Activated CD4-positive, CD25-positive, alpha-beta regulatory T cell (primary cell): ENCODE measurements at places on chromosomes 5 and 9.

DNA sequence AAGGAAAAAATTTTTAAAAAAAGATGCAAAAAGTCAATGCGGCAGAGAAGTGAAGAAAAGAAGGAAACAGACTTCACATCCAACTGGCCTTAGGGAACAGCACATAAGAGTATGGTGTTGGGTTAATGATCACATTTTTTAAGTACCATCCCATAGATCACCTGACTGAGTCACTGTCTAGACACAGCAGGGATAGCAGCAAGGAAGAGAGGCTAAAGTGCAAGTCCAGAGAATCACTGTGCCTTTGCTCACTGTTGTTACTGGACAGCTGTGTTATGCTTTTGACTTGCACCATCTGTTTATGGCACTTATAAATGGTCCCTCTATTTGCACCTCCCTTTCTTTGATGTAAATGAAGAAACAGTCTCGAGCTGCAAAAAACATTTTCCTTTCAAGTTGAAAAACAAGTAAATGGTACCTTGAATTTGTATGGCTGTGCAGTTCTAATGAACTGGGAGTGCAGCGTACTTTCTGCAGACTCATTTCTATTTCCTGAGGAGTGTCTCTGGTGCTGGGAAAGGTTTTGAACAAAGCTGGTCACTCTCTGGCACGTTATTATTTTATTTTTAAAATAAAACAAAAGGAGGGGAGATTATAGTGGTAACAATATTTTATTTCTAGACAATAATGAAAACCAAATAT, 84.2 kb downstream of the TRPM6 start:
- no peak for DNase-seq

- no peak for DNase-seq
Measured at GRCh38 chr9:37293664-37294524, 128.6 kb upstream of the GRHPR start.

DNA sequence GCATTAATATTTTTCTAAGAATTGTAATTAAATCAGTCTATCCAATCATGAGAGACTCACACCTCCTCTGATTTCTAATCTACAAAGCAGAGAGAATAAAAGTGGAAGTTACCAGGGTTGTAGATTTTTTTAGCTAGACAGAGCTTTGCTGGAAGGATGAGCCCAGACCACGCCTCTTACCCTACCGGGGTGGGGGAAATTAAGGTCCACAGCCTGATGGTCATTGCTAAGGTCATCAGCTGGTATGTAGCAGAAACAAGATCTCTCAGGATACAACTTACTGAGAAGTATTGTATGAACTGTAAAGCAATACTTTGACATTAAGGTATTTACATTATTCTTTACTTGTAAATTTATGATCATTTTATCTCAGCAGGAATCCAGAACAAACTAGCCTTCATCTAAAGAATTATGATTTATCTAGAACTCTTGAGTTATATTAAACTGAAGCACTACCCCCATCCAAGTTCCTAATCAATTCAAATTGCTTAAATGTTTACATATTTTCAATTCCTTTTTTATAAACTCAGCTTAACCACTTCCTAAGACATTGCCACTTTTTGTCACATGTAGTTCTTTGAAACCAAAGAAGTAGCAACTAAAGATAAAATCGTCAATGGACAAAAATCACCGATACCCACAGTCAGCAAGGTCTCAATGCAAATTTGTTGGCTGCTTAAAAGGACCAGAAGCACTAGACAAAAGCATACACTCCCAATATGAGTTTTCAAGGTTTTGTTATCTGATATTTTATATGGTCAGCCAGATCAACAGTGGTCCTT, 225.8 kb upstream of the DAPK1 start:
- no peak for DNase-seq

- no peak for DNase-seq
Measured at GRCh38 chr9:77981332-77981731, 50.3 kb downstream of the GNAQ start.

DNA sequence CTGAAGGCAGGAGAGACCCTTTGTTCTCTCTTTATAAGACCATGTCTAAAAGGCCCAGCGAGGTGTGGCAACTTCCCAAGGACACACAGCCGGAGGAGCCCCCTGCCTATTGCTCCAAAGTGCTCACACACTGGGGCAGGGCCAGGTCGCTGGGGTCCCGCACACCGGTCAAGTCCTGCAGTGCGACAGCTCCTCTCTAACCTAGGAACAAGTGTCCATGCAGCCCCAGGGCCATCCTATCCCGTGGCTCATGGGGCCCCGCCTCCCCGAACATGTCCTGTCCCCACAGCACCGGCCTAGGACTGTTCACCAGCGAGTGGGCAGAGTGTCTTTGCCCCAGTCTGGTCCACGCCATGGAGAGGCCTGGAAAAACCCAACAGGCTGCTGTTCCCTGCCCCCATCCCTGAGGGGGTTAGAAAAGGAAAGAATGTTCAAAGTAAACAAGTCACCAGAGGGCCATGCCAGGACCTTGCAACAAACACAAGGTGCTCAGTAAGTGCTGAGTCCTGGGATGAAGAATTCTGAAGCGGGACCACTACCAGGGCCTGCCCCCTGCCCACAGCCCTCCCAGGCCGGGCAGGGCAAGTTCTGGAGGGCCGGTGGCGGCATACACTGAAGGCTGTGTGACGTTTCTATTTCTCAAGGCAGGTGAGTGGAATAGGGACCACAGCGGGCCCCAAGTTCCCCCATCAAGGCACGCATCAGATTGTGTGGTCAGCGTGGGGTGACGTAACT, 938 bp downstream of the NINJ1 start:
- DNase-seq: no peak

DNA sequence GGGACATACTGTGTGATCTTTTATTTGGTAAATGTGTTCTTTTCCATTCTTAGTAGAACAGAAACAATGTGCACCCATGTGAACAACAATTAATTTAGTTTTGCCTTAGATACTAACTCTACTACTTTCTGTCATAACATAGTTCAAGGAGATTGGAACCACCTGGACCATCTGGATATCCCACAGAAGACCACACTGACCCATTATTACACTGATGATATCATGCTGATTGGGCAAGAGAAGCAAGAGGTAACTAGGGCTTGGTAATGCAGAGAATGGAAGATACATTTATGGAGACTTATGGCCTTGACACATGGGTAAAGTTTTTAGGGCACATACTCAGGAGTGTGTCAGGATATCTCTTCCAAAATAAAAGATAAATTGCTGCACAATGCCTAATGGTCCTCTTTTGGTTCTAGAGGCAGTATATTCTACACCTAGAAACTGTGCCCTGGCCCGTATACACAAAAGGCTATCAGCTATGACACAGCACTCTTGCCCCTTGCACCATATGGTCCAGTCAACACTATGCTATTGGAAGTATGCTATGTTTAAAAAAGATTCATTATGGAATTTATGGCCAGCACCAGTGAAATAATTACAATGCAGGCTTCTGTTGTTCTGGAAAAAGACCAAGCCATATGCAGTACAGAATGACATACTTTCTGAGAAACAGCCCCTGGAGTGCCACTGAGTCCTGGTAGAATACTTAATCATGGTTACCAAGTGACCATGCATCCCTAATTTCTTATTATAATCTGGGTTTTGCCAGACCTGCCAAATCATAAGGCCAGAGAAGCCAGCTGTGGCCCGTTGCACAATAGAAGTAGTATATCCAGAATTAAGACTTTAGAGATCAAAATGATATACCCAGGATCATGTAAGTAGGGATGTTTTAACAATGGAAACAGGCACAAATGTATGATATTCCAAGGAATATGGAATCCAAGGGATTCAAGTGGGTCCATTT, 41.6 kb upstream of the MROH2B start:
- DNase-seq: no peak

- no peak for DNase-seq
Measured at GRCh38 chr9:129322641-129323375, 144.7 kb upstream of the IER5L start.

DNA sequence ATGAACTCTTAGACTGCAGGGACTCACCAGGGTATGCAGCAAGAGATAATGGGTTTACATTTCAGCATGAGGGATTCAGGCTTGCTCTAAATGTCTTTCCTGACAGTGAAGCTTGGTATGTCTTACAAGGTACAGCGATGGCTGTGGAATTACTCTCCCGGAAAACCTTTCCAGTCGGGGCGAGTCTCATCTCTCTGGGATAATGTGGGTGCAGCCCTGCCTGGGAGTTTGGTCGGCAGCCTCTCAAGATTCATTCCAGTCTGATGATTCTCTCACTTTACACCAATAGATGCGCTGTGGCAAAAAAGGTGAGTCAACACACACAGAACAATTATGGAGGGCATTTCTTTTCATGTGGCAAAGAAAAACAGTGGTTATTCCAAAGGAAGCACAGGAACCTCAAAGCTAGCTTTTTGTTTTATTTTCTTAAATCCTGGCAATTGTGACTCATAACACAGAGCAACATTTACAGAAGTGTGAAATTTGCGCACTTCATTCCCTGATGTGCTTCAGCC, 190.3 kb downstream of the DCP2 start:
- no peak for DNase-seq

- no peak for DNase-seq
Measured at GRCh38 chr5:151739939-151740335, 18.5 kb downstream of the ATOX1 start.

- no peak for DNase-seq
Measured at GRCh38 chr5:113278976-113279375, 155.8 kb downstream of the TSSK1B start.
